ENCODE measurements at places on chromosomes 7 and 10. TPM values are rescaled to one million over a fixed set of nuclear protein-coding genes. Genes with fewer than 3 reads are reported as not detected.
A peak's percentile ranks its signal among the peaks of the same experiment; 100 is the strongest.

The CYP2C19 gene
- not detected for total RNA-seq

The ATP5MK gene
- total RNA-seq: 481 TPM

- no peak for DNase-seq
Observed at GRCh38 chr10:122265896-122266295, 5.2 kb upstream of the BTBD16 start.

The HTR7 gene
- 1.8 TPM for total RNA-seq

GRCh38 chr7:151018421-151019129 lies 5.7 kb downstream of the ATG9B start:
- DNase-seq: no peak

The PMPCB gene
- 35.5 TPM for total RNA-seq

DNA sequence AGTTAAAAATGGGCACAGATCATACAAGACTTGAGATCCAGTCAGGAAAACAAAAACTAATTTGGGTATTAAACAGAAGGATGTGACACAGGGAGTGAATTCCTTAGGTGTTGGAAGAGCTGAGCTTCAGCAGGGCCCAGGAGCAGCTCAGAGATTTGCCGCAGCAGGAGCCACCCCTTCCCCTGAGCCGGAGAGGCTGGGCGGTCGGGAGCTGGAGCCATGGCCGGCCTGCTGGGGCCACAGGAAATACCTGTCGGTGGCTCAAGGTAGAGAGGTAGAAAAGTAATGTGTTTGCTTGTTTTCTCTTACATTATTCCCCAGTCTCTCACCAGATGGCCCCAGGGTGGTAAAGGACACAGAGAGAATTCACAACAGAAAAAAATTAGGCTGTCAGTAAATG lies 52.2 kb downstream of the DYNC2I1 start:
- no peak for DNase-seq

The ARHGEF5 gene
- total RNA-seq: 3.5 TPM

The KCND2 gene
- 0.21 TPM for total RNA-seq

- no peak for DNase-seq
Observed at GRCh38 chr10:33965795-33966581, 631.5 kb upstream of the NRP1 start.

The ZNRF2 gene
- 31.7 TPM for total RNA-seq

The PPP1R17 gene
- total RNA-seq: not detected

The FKBP9 gene
- 302 TPM for total RNA-seq

The TRIL gene
- total RNA-seq: 13.5 TPM

The EN2 gene
- not detected for total RNA-seq

DNA sequence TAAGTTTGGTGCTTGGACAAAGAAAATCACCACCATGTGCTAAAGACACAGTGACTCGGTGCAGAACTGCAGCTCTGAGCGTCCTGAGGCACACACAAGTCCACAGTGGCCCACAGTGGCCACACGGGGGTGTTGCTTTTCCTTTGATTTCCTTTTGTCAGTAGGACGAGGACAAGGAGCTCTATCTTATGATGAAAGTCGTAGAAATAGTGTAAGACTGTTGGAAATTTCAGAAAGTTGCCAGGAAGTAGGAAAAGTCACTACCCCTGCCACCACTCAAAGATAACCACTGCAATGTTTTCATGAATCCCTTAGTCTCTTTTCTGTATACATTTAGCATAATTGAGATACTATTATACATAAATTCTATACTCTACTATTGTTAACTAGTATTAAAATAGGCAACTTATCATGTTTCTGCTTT lies 146.0 kb downstream of the TNS3 start:
- no peak for DNase-seq

- DNase-seq: no peak
Observed at GRCh38 chr7:83930262-83930661, 264.3 kb downstream of the SEMA3A start.

GRCh38 chr10:14374745-14375445 lies 44.2 kb upstream of the FRMD4A start:
- DNase-seq: no peak

DNA sequence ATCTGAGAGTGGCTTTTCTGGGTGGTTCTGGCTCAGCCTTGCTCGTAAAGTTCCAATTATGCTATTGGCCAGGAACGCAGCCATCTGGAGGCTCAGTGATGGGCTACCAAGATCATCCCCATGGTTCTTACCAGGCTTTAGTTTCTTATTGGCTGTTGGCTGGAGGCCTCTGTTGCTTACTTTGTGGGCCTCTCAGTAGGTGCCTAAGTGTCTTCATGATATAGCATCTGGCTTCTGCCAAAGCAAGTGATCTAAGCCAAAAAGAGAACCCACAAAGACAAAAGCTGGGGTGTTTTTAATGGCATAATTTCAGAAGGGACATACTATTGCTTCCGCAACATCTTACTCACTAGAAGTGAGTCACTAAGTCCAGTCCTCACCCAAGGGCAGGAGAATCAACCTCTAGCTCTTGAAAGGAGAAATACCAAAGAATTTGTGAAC lies 132.0 kb upstream of the MDFIC start:
- DNase-seq: no peak

- DNase-seq: no peak
Observed at GRCh38 chr7:88919478-88920131, 124.1 kb upstream of the TEX47 start.

The SLC16A12 gene
- total RNA-seq: not detected

- DNase-seq: no peak
Observed at GRCh38 chr7:2354939-2355704, 495 bp downstream of the EIF3B start.

The UPK3B gene
- total RNA-seq: 7.6 TPM

The INPP5A gene
- total RNA-seq: 81.2 TPM

- DNase-seq: no peak
Observed at GRCh38 chr10:95346715-95347401, 56.1 kb upstream of the PDLIM1 start.

DNA sequence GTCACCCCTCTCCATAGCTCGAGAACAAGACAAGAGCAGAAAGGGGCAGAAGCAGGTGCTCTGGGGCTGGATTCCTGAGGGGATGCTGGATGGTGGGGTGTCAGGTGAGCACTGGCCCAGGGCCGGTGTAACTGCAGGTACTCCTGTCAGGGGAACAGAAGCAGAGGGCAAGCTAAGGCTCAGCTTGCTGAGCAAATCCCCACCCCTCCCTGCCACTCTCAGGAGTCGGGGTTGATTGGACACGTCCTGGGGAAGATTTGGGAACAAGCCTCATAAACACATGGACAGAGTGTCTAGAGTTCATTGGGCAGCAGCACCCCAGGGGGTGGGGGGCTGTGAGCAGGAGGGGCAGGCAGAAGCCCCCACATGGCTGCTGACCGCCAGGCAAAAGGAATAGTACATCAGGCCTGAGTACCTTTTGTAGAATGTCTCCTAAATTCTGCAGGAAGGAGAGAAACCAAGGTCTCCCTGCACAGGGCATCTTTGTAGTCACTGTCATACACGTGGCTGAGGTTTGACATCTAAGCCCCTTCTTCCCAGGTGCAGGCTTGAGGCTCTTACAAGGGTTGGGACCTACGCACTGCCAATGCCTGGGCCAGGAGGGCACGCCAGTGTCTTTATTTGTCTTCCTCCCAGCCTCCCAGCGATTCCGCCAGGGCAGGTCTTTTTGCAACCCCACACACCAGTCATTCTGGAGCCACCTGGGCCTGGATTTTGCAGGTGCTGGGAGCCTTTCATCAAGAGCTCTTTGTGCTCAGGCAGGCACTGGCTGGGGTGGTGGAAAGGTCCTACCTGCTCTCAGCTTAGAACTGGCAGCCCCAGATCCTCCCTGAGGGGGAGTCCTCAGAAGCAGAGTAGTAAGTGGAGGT lies 2.8 kb downstream of the CALML3 start:
- DNase-seq: peak; percentile 54

The PODXL gene
- total RNA-seq: 141 TPM

The OR2A5 gene
- total RNA-seq: not detected

DNA sequence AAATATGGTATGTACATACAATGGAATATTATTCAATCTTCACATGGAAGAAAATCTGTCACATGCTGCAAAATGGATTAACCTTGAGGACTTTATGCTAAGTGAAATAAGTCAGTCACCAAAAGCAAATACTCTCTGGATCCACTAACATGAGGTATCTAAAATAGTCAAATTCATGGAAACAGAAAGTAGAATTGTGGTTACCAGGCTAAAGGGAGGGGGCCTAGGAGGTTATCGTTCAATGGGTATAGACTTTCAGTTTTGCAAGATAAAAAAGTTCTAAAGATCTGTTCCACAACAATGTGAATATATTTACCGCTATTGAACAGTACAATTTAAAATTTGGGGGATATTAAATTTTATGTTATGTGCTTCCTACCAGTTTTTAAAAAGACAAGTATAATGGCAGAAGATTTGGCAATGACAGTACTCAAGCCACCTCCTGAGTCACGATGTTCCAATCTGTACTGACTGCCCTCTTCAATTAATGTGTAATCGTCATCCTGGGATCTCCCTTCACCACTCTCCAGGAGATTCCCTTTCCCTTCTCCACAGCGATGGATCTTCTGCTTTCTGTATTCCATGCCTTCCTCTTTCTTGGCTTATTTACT lies 32.3 kb upstream of the IL6 start:
- no peak for DNase-seq

DNA sequence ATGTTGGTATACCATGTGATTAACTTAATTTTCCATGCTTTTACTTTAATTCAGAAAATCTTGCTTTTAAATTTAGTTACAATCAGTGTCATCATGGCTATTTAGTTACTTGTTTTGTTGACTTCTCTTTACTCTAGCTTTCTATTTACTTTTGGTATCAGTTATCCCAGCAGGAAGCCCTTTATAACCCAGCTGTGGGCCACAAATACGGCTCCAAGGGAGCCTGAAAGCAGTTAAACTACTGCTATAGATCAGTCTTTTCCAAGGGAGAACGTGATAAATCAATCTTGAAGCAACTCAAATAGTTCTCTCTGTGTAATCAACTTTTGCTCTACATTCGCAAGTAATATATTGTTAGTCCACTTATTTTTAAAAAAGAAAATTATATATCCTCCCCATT lies 287.4 kb downstream of the CACNA2D1 start:
- DNase-seq: no peak

DNA sequence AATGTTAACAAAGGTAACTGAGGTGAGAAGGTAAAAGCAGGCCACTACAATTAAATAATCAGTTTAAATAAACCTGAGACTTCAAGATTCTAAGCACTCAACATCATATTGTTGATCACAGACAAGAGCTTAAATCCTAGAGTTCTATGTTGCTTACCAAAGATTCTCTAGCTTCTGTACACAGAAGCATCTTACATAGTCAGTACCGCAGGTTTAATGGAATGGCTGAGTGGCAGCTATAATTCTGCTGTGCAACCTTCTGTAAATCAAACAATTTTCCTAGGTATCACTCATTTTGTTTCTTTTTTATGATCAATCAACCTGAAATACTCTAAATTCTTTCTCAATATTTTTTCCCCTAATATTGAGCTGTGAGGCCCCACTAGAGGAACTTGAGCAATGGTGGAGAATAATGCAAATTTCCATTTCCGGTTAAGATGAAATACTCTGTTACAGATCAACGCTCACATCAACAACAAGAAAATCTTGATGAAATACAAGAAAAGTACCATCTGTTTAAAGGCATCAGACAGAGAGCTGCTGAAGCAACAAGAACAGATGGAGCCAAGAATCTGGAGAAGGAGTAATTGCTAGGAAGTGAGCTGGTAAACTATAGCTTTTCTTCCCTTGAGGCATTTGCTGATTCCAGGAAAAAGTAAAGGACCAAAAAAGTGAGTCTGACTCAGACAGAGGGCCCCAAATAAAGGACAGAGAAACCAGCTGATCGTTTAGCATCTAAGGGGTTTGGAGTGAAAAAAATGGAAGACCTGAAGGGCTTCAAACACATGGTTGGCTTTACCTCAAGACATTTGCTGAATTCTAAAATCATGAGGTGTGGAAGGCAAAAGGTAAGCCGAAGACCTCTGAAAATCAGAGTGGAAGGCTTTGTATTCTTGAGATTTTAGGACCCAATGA lies 22.6 kb downstream of the PNPLA8 start:
- DNase-seq: no peak

GRCh38 chr7:149414171-149414570 lies 46.7 kb downstream of the ZNF777 start:
- DNase-seq: no peak

The CNNM1 gene
- not detected for total RNA-seq

The TDRD1 gene
- total RNA-seq: 0.53 TPM

DNA sequence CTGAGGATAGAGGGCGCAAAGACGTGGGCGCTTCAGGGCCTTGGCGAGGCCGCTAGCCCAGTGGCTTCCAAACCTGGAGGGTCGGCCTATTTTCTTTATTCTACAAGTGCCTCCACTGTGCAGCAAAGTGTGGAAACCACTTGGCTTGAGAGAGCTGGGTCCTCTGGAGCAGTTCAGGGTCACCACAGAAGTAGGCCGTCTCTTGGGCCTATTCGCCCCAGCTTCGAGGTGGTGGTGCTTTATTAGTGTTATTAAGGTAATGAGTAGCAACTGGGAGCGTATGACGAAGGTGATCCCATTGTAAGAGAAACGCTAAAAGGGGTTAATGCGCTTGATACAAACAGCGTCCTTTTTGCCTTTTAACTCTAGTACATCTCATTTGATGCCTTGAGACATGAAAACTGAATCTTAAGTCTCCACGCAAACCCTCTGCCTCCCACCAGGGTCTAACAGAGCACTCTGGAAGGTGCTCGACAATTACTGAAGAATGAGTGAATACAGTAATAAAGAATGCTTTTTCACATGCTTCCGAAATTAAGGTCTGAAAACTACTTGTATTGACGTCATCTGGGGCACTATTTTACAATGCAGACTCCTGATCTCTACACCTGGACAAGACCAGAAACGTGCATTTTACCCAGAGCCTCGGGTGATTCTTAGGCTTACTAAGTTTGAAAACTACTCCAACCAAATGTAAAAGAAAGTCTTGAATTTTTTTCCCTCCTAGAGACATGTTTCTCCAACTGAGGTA lies 647 bp upstream of the GSAP start:
- no peak for DNase-seq

GRCh38 chr10:133419211-133419950 lies 5.0 kb downstream of the SPRN start:
- no peak for DNase-seq

- DNase-seq: no peak
Observed at GRCh38 chr7:27101957-27102580, 414 bp downstream of the HOXA2 start.

The GPR141 gene
- total RNA-seq: not detected

The HTRA1 gene
- total RNA-seq: 112 TPM

DNA sequence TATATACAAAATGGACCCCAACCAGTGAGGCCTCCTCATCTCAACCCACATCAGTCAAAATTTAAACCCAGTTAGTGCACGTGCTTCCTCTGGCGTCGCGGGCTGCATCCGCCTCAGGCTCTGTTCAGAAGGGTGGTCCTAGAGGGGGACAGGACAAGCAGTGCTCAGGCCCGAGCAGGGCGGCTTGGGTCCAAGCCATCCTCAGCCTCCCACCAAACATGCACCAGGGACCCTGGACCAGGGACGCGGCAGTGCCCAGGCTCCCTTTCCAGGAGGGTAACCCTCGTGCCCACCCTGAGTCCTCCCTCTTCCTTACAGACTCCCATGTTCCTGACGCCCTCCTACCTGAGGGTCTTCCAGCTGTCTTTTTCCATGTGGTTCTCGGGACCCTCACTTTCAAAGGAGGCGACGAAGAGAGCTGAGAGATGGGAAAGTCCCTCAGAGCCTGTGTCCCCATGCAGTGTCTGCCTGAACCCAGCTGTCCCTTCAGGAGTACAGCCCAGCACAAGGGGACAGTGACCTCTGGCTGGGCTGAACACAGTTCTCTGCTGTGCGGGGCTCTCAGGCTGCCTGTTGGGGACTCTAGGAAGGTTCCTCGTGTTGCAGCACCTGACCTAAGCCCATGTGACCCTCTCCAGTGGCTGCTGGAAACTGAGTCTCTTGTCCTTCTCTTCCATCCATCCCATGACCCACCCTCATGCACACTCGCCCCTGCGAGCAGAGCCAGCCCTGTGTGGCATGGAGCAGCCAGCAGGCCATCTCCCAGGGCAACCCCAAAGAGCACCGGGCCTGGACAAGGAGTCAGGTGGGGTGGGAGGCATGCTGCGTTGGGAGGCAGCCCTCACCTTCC lies 58.1 kb downstream of the CSGALNACT2 start:
- peak; percentile 24 for DNase-seq
